Stimulated activated CD8-positive, alpha-beta memory T cell treated with anti-CD3 and anti-CD28 coated beads, Interleukin-15, amount 100 ng/mL, for 24 hours (primary cell): ENCODE measurements at places on chromosomes 7 and 10.

GRCh38 chr7:116307253-116307652, 96.9 kb downstream of the TES start:
- DNase-seq, result no peak

DNA sequence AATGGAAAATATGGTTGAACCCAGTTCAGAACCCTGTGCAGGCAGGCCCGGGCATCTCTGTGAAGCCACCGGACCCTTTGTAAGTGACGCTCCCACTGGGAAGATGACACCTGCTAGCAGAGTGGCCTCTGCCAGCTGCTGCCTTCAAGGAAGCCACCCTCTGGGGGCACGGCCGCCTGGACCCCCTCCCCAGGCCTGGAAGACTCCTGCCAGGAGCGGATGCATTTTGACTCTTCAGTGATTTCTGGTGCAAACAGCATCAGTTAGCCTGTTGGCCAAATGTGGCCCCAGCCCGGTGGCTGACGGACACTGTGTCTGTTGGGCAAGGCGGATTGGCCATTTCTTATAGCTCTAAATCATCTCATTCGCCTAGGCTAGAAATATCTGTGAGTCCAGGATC, 514.1 kb upstream of the FOXK1 start:
- DNase-seq, result no peak

- no peak for DNase-seq
Measured at GRCh38 chr10:114920459-114920858, 17.5 kb upstream of the TRUB1 start.

DNA sequence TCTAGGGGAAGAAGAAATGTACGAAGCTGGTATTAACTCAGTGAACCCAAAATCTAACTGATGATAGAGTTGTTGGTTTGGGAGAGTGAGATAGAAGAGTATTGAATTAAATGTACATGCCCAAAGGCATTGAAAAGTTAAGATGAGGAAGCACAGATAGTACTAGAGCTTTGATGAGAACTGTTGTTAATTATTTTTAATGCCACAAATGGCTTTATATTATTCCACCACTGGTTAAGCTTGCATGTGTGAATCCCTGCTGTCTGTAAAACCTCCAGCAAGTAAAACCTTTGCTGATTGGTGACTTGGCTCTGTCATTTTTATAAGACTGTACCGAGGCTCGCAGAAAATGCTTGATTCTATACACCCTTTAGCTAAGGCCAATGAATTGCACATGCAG, 382.7 kb upstream of the LRGUK start:
- no peak for DNase-seq

- no peak for DNase-seq
Measured at GRCh38 chr7:71343039-71343438, 211.1 kb downstream of the GALNT17 start.
